ENCODE measurements at places on chromosomes 16 and 17.

DNA sequence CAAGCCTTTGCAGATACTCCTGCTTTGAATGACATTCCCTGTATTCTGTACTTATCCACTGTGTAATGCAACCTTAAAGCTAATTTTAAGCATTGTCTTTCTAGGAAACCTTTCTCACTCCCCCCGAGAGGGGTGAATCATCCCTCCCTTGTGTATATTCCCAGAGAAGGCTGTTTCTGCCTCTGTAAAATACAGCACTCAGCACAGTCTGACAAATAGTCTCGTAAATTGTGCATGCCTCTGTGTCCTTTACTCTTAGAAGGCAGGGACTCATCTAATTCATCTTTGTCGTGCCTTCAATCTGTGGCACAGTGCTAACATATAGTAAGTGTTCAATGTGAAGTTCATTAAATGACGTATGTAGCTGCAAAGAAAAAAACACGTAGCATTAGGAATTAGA is 200.7 kb downstream of the CA10 start:
- no peak for DNase-seq

- DNase-seq = peak; percentile 33
These were observed 21.3 kb downstream of the SRCIN1 start for GRCh38 chr17:38584350-38584925.

DNA sequence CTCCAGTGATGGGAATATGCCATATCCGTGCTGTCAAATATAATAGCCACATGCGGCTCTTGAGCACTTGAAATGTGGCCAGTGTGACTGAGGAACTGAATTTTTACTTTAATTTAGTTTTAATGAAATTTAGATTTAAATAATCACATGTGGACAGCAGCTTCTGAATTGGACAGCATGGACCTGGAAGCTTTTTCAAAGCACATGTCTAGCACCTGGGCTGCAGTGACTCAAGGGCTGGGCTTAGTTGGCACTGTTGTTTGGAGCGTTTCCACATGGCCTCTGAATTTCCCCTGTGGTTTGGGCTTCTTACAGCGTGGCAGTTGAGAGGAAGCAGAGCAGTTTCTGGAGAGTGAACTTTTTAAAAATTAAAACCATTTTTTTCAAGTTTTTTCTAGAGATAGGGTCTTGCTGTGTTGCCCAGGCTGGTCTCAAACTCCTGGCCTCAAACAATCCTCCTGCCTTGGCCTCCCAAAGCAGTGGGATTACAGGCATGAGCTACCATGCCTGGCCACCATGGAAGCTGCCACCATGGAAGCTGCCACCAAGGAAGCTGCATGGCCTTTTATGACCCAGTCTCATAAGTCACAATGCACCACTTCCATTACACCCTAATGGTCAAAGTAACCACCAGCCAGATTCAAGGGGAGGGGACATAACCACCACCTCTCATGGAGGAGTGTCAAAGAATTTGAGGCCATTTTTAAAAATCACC is 6.7 kb upstream of the TOB1 start:
- DNase-seq = no peak

GRCh38 chr17:66949501-66949900 is 15.0 kb upstream of the CACNG4 start:
- DNase-seq = no peak

- DNase-seq = no peak
These were observed 18.3 kb upstream of the EFCAB13 start for GRCh38 chr17:47305302-47305923.

- DNase-seq = no peak
These were observed 108.1 kb downstream of the PMP22 start for GRCh38 chr17:15157051-15157450.

DNA sequence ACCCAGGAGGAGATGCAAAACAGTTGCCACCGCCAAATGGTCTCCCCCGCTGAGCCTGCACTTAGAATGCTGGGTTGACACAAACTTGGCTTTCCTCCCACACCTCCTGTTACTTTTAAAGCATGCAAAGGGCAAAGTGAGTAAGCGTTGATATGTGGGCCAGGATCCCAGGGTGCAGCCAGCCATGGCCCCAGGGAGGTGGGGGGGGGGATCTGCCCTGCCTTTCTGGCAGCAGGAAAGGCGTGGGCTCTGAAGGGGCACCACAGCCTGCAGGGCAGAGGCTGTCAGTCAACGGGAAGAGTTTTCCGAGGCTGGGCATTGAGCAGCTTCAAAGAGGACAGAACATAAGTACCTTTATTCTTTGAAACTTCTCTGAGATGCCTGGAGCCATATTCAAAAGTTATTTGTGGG is 142.3 kb downstream of the ABCC12 start:
- DNase-seq = no peak

- no peak for DNase-seq
These were observed 7.4 kb downstream of the CMIP start for GRCh38 chr16:81451753-81452680.

GRCh38 chr16:920717-921116 is 50.1 kb downstream of the LMF1 start:
- DNase-seq = no peak

- no peak for DNase-seq
These were observed at the start of gene NME4 for GRCh38 chr16:397135-397661. Gene NME4 (plus strand): TSS chr16:397199. CDS start chr16:397223, 24 bp downstream.

DNA sequence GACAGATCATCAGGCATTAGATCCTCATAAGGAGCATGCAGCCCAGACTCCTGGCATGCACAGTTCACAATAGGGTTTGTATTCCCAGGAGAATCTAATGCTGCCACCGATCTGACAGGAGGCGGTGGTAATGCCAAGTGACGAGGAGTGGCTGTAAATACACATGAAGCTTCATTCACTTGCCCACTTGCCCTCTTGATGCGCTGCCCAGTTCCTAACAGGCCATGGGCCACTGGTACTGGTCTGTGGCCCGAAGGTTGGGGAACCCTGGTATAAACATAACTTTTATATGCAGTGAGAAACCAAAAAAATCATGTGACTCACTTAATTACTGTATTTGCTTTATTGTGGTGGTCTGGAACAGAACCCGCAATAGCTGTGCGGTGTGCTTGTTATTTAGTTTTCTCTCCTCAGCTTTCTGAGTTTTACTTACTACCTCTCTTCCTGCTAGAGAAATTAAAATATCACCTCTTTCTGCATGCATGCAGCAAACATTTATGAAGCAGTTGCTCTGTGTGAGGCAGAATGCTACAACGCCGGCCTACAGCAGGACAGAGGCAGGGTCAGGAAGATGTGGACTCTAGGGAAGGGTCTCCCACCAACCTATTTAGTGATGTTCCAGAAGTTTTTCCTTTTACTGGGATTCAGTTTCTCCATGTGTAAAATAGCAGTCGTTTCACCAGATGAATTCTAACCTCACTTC is 151.3 kb downstream of the MAF start:
- no peak for DNase-seq

- no peak for DNase-seq
These were observed 6.8 kb upstream of the RASD1 start for GRCh38 chr17:17502741-17503565.

DNA sequence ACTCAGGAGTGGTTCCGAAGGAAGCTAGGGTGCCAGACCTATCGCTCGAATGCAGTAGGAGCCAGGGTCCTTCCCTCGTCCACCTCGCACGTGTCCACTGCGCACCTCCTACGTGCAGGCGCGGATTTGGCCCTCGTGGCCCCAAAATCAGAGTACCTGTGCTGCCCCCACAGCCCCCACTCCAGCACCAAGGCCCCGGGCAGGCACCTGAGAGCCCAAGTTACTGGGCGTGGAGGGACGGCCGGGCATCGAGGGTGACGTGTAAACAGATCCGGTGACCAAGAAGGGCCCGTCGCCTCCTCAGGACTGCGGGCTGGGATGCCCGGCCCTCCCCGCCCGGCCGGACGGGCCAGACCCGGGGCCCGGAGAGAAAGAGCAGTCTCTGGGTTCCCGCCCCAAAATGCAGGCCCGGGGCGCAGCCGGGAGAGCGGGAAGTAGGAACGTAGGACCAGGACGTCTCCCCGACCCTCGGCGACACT is 492 bp downstream of the SLC25A39 start:
- no peak for DNase-seq

DNA sequence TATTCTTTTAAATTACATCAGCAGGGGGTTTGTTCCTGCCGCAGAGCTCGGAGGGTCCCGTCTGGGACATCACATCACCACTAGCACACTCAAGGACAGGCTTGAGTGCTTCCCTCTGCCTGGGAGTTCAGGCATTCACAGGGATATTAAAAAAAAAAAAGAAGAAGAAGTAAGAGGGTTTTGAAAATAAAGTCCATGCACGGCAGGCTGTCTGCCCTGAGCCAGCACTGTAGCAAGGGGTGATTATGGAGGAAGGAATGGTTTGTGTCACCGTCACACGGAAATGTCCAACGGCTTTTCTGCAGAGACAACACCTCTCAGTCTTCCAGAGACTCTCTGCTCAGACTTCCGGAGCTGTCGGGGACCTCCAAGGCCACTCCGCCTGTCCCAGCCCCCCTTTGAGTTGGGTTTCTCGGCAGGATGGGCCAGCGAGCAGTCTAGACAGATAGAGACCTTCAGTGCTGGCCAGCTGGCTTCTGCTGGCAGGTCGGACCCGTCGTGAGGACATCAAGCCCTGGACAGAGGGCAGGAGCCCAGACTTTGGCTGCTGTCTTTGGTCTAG is 33.6 kb downstream of the MEOX1 start:
- no peak for DNase-seq

- DNase-seq = no peak
These were observed 284.0 kb downstream of the SEC14L1 start for GRCh38 chr17:77424585-77425344.

DNA sequence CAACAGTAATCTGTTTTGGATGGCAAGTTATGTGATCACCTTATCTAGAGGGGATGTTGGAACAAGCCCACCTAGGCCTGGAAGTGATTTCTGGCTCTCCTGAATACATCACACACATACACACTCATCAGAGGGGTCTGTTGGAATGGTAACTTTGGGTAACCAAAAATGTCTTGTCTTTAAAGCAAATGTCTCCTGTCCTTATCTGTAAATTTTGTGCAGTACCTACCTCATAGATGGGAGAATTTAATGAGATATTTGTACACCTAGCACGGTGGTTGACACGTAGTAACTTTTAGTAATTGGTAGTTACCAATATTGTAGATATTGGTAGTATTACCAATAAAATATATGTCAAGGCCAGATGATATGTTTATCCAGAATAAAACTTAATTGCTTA is 24.7 kb downstream of the HAPSTR1 start:
- DNase-seq = no peak

GRCh38 chr17:65236321-65236720 is 99.2 kb downstream of the RGS9 start:
- DNase-seq = no peak

DNA sequence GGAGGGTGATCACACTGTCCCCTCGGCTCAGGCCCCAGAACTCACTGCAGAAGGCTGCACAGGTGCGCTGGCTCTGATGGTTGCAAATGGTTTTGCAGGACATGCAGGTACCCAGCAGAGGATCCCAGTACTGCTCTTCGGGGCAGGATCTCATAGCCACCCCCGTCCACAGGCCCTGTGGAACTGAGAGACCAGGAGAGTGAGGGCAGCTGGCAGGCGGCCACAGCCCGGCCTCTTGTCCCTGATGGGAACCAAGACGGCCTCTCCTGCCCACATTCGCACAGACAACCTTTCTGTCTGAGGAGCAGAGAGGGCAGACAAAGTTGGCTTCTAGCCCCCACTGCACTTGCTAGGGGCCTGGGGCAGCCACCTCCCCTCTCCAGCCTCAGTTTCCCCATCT is 19.5 kb downstream of the TNFRSF13B start:
- DNase-seq = no peak

GRCh38 chr16:83887080-83887479 is 11.8 kb upstream of the MLYCD start:
- DNase-seq = no peak

DNA sequence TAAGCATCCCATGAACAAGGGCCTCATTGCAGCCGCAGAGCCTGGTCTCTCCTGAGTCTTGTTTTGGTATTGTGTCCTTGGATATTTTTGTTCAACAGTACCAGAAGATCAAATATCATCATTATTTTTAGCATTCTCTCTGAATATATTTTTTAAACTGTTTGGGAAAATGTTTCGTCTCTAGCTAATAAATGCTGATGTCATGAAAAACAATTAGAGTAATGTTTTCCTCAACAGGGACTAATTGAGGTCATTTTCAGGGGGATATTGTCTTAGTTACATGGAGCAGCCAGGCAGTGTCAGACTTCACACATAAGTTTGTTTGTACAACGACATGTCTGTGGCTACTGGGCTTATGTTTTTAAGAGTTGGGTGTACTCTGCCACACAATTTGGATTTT is 805.3 kb upstream of the SOX9 start:
- no peak for DNase-seq

DNA sequence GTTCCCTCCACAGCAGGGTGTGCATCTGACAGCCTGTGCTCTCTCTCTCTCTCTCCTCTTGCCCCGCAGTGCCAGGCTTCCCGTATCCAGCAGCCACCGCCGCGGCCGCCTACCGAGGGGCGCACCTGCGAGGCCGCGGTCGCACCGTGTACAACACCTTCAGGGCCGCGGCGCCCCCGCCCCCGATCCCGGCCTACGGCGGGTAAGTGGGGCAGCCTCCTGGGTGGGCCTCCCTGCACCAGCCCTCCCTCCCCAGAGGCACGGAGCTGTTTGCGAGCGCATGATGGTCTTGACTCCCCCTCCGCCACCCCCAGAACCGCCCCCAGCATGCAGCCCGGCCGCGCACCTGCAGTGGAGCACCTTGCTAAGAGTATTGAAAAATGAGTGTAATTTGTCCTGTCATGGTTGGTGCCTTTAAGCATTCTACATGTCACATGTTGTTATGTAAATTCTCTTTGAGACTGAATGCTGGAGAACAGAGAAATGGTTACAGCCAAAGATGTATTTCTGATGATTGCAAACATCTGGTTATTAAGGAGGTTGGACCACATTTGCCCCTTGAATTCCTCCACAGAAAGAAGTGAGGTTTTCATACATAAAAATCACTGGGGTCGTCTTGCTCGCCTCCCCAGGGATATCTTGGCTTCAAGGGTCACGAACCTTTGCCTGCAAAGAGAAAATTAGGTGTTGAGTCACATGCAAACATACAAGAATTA is 321.3 kb downstream of the RBFOX1 start:
- DNase-seq = no peak

DNA sequence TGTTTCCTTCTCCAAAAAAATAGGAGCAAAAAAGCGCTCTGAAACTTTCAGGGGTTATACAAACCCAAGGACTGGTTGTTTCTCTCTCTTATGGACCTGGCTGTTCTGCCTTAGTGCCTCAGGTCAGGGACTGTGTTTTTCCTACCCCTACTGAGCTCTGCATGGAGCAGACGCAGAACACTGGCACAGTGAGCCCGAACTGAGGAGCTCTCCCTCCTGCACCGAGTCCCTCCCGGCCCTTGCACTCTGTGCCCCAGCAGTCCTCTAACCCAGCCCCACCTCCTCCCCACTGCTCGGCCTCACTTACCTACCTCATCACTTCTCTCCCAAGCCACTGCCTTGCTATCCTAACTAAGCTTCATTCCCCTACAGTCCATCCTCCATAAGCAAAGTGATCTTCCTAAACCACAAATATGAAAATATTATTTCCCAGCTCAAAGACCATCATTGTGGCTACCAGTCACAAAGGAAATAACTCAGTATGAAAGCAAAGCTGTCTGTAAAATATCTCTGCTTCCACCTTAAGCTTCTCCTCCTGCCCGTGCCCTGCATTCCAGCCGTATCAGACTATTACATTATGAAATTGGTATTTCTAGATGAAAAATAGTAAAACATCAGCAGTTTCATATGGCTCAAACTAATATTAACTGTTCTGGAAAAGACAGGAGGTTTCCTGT is 13.6 kb downstream of the MEIOB start:
- DNase-seq = no peak

Data from stimulated activated CD8-positive, alpha-beta memory T cell treated with anti-CD3 and anti-CD28 coated beads, Interleukin-2, amount 100 ng/mL, for 1 hour (primary cell).